Lung (tissue), 17 donors: ENCODE measurements at places on chromosomes 5 and 9. TPM values are rescaled to one million over a fixed set of nuclear protein-coding genes. Genes with fewer than 3 reads are reported as not detected.

DNA sequence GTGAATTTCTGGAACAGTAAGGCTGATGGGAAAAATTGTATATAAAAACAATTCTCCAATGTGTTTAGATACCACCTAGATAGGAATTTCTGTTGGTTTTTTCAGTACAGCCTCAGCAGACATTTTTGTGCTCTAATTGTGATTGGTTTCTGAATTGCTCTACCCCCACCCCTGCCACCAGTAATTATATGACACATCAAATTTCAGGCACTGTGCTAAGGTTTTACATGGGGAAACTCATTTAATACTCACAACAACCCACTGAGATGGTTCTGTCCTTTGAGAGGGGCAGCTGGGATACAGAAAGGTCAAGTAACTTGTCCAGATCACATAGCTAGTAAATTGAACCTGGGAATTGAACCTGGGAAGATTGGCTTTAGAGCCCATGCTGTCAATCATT, 288.0 kb downstream of the ARHGEF28 start:
- DNase-seq = no peak

DNA sequence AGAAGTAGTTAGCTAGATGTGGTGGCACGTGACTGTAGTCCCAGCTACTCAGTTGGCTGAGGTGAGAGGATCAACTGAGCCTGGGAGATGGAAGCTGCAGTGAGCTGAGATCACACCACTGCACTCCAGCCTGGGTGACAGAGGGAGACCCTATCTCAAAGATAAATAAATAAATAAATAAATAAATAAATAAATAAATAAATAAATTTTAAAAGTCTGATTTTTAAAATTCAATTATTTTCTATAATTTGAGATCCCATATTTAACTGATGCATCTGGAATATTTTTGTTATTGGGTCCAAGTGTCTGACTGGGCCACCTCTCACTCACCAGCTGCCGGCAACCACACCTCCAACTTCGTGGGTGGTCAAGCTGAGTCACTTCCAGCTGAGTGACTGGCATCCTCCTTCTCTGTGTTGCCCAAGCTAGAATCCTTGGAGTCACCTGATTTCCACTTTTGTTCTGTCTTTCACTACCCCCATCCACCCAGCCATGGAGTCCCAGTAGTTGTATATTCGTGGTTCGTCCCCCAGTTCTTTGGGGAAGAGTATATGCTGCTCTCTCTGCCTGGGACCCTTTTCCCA, 70.9 kb downstream of the EGFLAM start:
- no peak for DNase-seq

DNA sequence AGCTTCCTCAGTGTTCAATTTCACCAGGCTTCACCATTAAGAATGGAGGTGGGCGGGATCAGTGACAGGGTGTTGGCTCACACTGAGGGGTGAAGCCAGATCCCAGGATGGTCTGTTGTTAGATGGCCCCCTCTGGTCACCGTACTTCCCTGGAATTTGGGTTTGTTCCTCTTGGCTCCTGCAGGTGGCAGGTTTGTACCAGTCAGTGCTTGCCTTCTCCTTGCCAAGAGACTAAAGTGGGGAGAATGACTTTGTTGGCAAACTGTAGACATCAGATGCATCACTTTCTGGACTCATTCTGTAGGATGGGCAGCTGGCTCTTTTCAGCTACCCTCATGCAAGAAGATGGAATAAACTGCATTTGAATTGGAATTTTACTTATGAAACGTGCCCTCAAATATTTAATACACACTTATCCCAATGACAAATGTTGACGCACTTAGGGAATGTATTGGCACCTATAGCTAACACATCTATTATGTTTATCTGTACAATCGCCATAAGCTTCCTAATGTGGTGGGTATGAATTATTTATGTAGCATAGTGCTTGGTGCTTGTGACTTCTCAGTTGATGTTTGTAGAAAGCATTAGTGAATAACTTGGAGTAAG, 31.4 kb upstream of the ANKRD55 start:
- peak; percentile 58 for DNase-seq

GRCh38 chr9:91477106-91477505, 53.5 kb upstream of the NFIL3 start:
- DNase-seq = no peak

GRCh38 chr5:177428574-177429217, 2.2 kb downstream of the GRK6 start:
- no peak for DNase-seq

DNA sequence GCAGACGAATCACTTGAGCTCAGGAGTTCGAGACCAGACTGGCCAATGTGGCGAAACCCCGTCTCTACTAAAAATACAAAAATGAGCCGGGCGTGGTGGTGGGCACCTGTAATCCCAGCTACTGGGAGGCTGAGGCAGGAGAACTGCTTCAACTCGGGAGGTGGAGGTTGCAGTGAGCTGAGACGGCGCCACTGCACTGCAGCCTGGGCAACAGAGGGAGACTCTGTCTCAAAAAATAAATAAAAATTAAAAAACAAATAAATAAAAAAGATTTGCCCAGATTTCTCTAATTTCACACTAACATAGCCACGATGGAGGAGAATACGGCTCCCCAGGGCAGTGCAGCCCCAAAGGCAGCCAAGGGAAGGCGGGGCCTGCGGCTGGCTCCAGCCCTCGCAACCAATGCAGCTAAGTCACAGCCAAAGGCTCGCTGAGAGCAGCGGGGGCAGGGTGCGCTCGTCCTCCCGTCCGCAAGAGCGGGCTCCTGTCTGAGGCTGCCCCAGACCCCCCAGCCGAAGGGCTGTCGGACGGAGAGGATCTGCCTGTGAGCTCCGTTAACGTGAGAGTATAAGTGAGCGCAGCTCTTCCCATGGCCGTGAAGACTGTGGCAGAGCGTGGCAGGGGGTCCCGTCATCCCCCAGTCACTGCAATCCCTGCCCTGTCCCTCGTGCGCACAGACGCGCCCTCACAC, 43.5 kb downstream of the SLC12A7 start:
- DNase-seq = no peak

The LCNL1 gene
- total RNA-seq = 0.28 TPM

- DNase-seq = no peak
Observed at GRCh38 chr9:94649100-94649819, 9.9 kb upstream of the FBP1 start.

The PDE8B gene
- 2.3 TPM for total RNA-seq

- DNase-seq = no peak
Observed at GRCh38 chr5:92444888-92445287, 1061.8 kb upstream of the ARRDC3 start.

The ZFP2 gene
- total RNA-seq = 5.3 TPM

- DNase-seq = no peak
Observed at GRCh38 chr5:145931718-145932117, 4.7 kb upstream of the SH3RF2 start.

GRCh38 chr9:126024581-126025230, 277.5 kb downstream of the PBX3 start:
- no peak for DNase-seq

GRCh38 chr5:176619203-176619568, 9.2 kb upstream of the GPRIN1 start:
- DNase-seq = peak; percentile 75
